B cell (primary cell): ENCODE measurements at places on chromosomes 2 and 18.

- no peak overlapping the region for H3K27ac ChIP-seq
- no peak overlapping the region for H3K4me3 ChIP-seq
- H3K36me3 ChIP-seq: no peaks in the 10 kb centered on the region
- no peaks in the 10 kb centered on the region for H3K27me3 ChIP-seq
Observed at GRCh38 chr2:199460846-199461710, 3.3 kb upstream of the SATB2 start.

DNA sequence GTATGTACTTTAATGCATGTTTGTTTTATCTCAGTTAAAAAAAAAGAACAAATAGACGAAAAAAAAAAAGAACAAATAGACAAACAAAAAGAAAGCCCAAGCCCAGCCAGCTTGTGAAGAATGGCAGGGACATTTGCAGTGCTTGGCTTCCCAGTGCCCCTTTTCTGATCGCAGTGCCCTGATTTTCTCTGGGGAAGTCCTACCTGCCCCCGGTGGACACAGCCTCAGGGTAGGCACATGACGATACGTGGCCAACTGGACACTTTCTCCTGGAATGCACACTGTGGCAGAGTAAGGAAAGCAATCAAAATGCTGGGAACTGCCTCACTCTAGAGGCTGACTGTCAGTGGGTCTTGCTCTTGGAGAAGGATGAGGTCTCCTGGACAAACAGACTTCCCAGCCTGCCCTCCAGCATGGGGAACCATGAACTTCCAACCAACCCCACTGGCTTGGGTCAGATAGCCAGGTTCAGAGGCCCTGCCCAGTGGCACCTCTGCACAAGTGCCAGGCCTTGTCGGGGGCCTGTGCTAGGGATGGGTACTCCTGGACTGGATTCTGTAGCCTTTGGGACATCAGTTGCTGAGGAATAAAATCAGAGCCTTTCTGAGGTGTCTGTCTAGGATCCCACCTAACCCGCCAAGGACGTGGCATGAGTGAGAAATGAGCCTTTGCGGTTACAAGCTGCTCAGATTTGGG lies 76.7 kb downstream of the INHBB start:
- DNase-seq: no peak
- H3K4me3 ChIP-seq: no peak overlapping the region
- H3K27ac ChIP-seq: no peak overlapping the region
- H3K4me1 ChIP-seq: no peaks in the 10 kb centered on the region
- H3K36me3 ChIP-seq: no peaks in the 10 kb centered on the region
- H3K27me3 ChIP-seq: no peaks in the 10 kb centered on the region

- no peak overlapping the region for H3K4me3 ChIP-seq
- H3K27ac ChIP-seq: no peak overlapping the region
- DNase-seq: no peak
- peaks cover 34% of the 10 kb centered on the region for H3K4me1 ChIP-seq
- H3K36me3 ChIP-seq: no peaks in the 10 kb centered on the region
Observed at GRCh38 chr2:98708396-98709186, 22.3 kb downstream of the MGAT4A start.

DNA sequence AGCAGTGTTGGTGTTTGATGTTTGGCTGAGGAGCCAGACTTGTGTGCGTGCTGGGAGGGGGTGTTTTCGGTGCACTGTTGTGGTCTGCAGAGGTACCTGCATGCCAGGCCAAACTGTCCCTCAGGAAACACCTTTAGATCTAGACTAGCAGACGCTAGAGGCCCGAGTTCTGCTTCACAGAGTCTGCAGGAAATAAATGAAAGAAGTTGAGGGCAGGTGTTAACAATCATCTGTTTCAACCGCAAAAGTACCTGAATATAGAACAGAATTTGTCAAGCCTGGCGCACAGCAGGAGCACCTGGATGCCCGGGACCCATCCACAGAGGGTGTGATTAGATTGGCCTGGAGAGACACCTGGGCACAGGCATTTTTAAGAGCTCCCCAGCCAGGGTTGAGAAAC lies 40.5 kb upstream of the REL start:
- H3K27ac ChIP-seq: peak overlapping the region; percentile 87
- no peaks in the 10 kb centered on the region for H3K27me3 ChIP-seq
- peak; percentile 86 for DNase-seq
- peaks cover 87% of the 10 kb centered on the region for H3K4me1 ChIP-seq

DNA sequence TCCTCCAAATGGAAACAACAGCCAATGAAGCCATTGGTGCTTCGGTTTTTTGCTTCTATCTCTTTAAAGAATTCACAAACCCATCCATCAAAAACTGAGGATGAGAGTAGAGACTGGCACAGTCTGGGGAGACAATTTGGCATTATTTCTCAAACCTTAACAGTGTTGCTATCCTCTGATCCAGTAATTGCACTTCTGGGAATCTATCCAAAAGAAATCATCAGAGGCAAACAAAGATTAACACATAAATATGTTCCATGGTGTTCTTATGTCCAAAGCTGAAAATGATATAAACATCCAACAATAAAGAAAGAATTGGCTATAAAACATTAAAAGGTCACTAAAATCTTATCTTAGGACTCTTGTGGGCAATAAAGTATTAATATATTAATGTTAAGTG lies 35.1 kb downstream of the REEP1 start:
- no peak for DNase-seq
- H3K4me3 ChIP-seq: no peak overlapping the region
- no peaks in the 10 kb centered on the region for H3K4me1 ChIP-seq

GRCh38 chr18:47975701-47976100 lies 45.2 kb upstream of the SMAD2 start:
- H3K27me3 ChIP-seq: peaks cover 14% of the 10 kb centered on the region
- H3K27ac ChIP-seq: no peak overlapping the region
- H3K36me3 ChIP-seq: no peaks in the 10 kb centered on the region
- H3K4me3 ChIP-seq: no peak overlapping the region
- peak; percentile 24 for DNase-seq

GRCh38 chr2:219126555-219126954 lies 34.1 kb downstream of the NHEJ1 start:
- H3K27me3 ChIP-seq: no peaks in the 10 kb centered on the region
- H3K36me3 ChIP-seq: no peaks in the 10 kb centered on the region
- no peaks in the 10 kb centered on the region for H3K4me1 ChIP-seq
- H3K4me3 ChIP-seq: no peak overlapping the region
- H3K27ac ChIP-seq: no peak overlapping the region

- no peak overlapping the region for H3K4me3 ChIP-seq
- H3K27ac ChIP-seq: no peak overlapping the region
- H3K36me3 ChIP-seq: no peaks in the 10 kb centered on the region
- H3K4me1 ChIP-seq: no peaks in the 10 kb centered on the region
- DNase-seq: no peak
- H3K27me3 ChIP-seq: no peaks in the 10 kb centered on the region
Observed at GRCh38 chr2:22360735-22361374, 1024.1 kb upstream of the KLHL29 start.

- DNase-seq: no peak
- no peaks in the 10 kb centered on the region for H3K4me1 ChIP-seq
- no peaks in the 10 kb centered on the region for H3K27me3 ChIP-seq
- no peaks in the 10 kb centered on the region for H3K36me3 ChIP-seq
- H3K4me3 ChIP-seq: no peak overlapping the region
Observed at GRCh38 chr2:94995553-94996304, 29.8 kb upstream of the MAL start.

DNA sequence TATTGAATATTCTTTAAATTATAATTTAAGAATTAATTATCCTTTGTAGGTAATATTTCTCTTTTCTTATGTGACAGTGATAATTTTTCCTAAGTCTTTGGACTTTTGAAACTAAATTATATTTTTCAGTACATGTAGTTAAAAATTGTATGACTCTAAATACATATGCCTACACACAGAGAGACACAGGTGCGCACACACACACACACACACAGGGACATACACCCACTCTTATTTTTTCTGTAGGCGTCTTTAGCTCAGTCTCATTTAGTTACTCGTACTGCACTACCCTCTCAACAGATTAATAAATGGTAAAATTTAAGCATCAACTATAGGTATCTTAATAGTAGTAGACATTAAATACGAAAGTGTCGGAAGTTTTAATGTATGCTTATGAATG lies 56.1 kb downstream of the ZNF236 start:
- H3K27me3 ChIP-seq: no peaks in the 10 kb centered on the region
- no peak overlapping the region for H3K27ac ChIP-seq
- peaks cover 59% of the 10 kb centered on the region for H3K36me3 ChIP-seq
- no peak overlapping the region for H3K4me3 ChIP-seq

DNA sequence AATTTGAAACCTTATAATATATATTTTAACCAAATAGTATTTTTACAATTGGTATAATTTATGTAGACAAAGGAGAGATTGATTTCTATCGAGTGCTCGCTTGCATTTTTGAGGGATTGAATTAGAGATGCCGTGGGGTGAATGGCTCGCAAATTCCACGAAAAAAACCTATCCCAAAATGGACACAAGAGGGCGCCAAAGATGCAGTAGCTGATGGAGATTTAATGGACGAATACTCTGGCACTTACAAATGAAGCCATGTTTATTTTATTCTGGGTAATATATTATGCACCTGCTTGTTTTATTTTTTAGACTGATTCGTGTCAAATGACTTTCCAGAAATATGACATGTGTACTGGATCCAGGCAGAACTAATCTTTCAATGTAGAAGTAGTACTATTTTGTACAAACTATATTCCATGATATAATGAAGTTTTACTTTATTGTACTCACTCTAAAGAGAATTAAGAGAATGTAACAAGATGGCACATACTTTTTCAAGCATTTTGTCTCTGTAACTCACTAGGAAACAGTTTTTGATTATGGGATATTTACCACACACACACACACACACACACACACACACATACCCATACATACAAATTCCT lies 505.4 kb downstream of the PLCL1 start:
- no peaks in the 10 kb centered on the region for H3K27me3 ChIP-seq
- H3K4me1 ChIP-seq: no peaks in the 10 kb centered on the region
- no peaks in the 10 kb centered on the region for H3K36me3 ChIP-seq

DNA sequence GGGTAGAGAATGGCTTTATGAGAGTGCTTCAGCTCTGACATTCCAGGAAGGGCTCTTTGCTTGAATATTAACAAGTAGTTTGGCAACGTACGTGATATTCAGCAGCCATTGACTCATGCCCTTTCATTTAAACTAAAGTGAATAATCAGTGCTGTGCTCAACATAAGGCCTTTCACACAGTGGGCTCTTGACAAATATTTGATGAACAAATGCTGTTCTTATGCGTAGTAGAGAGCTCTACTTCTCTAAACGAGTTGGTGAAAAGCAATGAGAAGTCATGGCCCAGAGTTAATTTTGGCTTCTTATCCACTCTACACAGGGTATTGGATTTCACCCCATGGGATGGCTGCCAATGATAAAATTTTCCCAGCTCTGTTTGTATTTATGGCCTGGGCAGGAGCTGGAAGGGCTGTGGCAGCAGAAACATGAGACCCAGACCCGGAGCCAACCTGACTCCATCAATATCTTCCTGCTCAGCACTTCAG lies 338.9 kb downstream of the CCDC85A start:
- H3K4me3 ChIP-seq: no peak overlapping the region
- no peaks in the 10 kb centered on the region for H3K36me3 ChIP-seq
- no peak for DNase-seq
- H3K4me1 ChIP-seq: no peaks in the 10 kb centered on the region
- H3K27me3 ChIP-seq: no peaks in the 10 kb centered on the region
- H3K27ac ChIP-seq: no peak overlapping the region

DNA sequence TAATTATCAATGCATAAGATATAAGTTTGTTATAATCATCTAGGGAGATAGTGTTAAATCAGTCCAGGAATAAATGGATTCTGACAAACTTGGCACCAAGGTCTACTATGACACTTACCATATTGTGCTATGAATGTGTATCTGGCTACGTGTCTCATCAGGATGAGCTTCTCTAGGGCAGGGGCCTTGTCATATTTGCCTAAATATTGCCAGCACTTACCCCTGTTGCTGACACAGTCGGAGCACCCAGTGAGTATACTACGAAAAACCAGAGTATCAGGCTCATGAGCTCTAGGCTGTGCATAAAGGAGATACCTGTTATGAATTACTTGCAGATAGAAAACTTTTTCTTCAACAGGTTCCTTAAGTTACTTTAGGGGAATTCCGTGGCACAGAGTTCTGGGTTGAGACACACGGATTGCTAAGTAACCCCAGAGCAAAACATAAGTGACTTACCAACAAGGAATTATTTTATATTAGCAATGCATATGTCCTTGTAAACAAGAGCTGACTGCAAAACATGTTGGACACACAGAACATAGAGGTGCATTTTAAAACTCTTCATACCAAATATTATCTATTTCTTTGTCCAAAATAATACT lies 7.7 kb upstream of the TTC39C start:
- peaks cover 43% of the 10 kb centered on the region for H3K4me1 ChIP-seq
- H3K4me3 ChIP-seq: no peak overlapping the region
- DNase-seq: no peak
- H3K27me3 ChIP-seq: no peaks in the 10 kb centered on the region

DNA sequence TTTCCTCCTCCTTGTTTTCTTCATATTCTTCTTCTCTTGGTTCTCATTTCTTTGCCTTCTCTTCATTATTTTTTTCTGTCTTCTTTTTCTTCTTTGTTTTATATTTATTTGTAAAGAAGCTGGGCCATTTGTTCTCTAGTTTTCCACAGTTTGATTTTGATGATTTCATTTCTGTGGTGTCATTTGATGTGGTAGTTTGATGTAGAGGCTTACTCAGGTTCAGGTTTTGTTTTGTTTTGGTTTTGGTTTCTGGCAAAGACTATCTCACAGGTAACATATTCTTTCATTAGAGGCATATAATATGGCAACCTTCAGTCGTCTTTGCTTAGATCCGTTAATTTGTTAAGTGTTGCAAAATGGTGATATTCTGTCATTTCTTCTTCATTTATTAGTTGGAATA lies 75.3 kb downstream of the BABAM2 start:
- no peak overlapping the region for H3K4me3 ChIP-seq
- no peaks in the 10 kb centered on the region for H3K36me3 ChIP-seq
- no peaks in the 10 kb centered on the region for H3K27me3 ChIP-seq
- no peak overlapping the region for H3K27ac ChIP-seq
- H3K4me1 ChIP-seq: no peaks in the 10 kb centered on the region
- DNase-seq: no peak

- H3K27me3 ChIP-seq: no peaks in the 10 kb centered on the region
- H3K4me3 ChIP-seq: no peak overlapping the region
- H3K27ac ChIP-seq: no peak overlapping the region
- DNase-seq: no peak
Observed at GRCh38 chr2:68216454-68217310, 35.6 kb downstream of the PPP3R1 start.

DNA sequence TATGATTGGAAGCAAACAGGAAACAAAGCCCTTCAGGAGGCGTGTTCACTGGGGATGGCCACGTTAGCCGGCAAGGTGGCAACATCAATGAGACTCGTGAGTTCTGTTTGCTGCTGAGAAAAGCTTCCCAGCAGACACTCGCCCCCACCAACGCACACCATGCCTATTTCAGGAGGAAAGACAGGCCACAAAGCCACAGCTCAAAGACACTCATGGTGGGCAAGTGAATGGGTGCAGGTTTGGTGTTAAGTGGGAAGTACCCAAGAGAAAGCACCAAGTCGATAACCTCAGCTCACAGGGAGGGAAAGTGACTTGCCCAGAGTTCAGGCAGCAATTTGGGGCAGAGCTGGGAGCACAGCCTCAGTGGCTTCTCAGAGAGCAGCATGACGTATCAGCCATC lies 10.5 kb upstream of the MTERF4 start:
- peaks cover 35% of the 10 kb centered on the region for H3K4me1 ChIP-seq
- H3K4me3 ChIP-seq: no peak overlapping the region
- H3K36me3 ChIP-seq: no peaks in the 10 kb centered on the region
- no peaks in the 10 kb centered on the region for H3K27me3 ChIP-seq
- H3K27ac ChIP-seq: peak overlapping the region; percentile 95

- H3K27ac ChIP-seq: no peak overlapping the region
- no peaks in the 10 kb centered on the region for H3K4me1 ChIP-seq
- DNase-seq: no peak
- H3K27me3 ChIP-seq: no peaks in the 10 kb centered on the region
- no peak overlapping the region for H3K4me3 ChIP-seq
Observed at GRCh38 chr2:62536873-62537547, 31.0 kb upstream of the TMEM17 start.
